CD4-positive, alpha-beta T cell treated with Interleukin-1 beta for 1 hour (primary cell): ENCODE measurements at places on chromosomes 5 and 9.

DNA sequence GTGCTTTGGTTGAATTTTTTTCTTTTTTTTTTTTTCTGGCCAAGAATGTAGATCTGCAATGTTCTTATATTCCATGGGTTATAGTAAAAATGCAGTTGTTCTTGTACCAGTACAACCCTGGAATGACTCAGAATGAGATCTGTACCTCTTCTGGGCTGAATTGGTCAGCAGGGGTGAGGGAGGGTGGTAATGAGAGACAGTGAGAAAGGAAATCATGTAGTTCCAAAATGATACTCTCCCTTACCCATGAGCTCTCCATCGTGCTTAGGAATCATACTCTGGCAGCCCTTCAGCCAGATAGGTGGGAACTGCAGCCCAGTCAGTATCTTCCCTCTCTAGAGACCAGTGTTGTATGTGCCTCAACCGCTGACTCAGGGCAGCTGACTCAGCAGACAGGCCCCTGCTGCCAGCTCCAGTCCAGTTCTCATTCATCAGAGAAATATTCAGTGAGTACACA, 2.1 kb upstream of the GLIS3 start:
- no peak for DNase-seq

DNA sequence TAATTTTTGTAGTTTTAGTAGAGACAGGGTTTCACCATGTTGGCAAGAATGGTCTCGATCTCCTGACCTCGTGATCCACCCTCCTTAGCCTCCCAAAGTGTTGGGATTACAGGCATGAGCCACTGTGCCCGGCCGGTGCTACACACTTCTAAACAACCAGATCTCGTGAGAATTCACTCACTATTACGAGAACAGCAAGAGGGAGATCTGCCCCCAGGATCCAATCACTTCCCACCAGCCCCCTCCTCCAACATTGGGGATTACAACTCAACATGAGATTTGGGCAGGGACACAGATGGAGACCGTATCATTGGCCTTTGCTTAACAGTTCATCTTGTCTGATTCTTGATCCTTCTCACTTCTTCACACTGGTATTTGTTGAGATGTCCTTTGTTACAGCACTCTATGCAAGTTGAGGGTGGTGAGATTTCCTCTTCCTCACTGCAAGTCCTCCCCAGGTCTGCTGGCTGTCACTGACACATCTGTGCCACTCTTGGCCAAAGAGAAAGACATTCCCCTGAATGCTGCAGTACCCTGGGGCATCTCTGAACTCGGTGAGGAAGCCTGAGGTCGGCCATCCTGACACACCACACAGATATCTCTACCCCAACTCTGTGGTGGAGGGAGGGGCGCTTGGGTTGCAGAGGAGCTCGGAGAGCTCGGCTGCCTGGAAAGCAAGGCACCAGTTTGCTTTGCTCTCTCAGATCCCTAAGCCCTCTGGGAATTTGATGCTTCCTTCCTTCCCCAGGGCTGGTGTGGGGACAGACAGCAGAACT, 4.2 kb upstream of the SUB1 start:
- DNase-seq = no peak

DNA sequence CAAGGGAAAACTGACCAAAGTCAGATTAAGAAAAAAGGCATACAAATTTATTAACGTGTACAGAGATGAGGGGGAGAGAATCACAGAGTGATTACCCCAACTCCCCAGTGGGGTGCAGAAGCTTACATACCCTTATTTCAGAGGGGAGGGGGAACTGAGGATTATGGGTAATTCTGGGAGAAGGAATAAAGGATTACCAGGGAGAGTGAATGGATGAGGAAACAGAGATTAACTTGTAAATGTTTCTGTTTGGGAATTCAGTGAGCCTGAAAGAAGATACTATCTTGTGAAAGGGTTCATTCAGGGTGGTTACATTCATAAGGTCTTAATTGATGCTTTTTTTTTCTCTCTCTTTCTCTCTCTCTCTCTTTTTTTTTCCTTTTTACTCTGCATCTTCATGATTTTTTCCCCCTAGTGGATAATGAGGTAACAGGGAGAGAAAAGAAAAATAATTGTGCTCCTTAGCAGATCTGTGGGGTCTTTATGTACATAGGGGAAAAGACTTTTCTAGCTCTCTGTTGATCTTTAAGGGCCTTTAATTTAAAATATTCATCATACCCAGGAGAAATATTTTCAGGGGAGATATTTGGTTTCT, 49.4 kb downstream of the TARS1 start:
- no peak for DNase-seq

- peak; percentile 78 for DNase-seq
Measured at GRCh38 chr9:107637421-107638420, 148.2 kb upstream of the KLF4 start.

DNA sequence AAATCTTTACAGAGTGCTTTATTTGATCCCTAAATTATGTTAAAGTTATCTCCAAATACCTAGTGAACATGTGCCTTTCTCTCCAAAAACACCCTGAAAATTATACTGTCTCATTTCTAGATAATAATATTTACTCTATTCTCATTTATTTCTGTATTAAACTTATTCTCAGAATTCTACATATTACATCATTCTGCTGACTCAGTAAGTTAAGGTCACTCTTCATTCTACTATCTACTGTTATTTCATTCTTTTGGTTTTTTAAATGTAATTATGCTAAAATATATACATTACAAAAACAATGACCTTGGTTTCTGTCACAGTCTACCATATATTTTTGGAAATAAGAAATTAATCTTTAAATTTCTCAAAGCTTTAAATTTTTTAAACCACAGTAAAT, 96.2 kb downstream of the RICTOR start:
- no peak for DNase-seq

DNA sequence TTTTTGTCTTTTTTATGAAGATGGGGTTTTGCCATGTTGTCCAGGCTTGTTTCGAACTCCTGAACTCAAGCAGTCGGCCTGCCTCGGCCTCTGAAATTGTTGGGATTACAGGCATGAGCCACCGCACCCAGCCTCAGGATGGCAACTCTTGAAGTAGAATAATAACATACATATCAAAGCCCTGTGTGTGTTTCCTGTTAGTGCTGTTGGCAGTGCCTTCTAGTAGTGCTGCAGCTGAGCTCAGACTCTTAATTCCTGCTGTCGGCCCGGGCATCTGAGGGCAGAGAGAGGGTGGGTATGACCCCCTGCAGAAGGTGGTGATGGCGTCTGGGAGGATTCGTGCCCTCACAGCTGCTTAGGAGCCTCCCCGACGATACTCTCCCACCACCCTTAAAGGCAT, 227.2 kb downstream of the PDZD2 start:
- no peak for DNase-seq

DNA sequence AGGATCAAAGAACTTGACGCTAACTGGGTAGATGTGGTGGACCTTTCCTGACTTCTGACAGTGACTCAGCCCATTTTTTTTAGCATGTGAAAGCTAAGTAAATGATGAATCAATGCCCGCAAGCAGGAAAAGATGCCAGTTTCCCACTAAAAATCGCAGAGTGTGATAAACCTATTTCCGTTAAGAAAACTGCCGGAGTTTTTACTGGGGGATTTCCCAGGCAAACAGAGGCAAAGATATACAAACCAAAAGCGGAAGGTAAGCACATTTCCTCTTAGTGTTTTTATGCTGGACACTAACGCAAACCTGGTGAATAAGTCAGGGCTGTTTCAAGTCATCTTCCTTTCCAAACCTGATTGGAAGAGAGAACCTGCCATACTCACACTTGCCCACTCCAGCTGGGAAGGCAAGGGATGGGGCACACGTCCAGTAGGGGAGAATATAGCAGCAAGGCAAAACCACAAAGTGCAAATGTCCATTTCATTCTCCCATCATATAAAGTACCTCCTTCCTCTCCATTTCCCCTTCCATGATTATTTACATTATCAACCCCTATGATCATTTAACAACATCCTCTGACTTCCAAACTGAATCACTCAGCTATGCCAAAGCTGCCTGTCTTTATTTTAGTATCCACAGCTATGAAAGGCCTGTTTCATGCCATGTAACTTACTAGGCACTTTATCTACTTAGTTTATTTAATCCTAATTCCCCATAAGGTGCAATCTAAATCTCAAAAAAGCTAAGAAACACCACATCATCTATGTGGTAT, 349.7 kb upstream of the RFX3 start:
- no peak for DNase-seq

DNA sequence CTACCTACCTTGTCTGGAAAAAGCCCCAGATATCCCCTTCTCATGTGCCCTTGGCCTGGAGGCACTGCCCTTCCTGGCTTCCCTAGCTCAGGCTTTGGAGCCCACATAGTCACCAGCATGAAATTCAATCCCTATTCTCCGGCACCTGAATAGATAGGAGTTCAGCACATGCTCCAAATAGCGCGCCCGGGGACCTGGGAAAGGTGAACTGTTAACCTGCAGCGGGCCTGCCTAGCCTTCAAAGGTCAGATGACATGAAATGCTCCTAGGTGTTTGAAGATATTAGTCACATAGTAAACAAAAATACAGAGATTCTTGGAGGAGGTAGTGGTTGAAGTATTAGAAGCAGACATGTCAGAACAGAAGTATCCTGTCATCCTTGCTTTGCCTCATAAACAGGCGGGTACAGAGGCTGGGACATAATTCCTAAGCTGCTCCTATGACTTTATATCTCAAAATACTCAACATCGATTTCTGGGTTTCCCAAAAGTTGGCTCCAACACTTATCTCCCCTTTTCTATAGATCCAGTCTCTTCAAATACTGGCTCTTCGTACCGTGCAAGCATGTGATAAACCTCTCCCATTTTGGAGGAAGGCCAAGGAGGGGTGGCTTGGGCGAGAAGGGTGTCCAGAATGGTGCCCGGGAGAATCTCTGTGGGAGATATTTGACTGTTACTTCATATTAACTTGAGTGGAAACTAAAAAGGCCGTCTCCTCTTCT, 88.0 kb upstream of the ANKH start:
- DNase-seq = no peak

GRCh38 chr5:144742361-144742760, 571.7 kb downstream of the KCTD16 start:
- no peak for DNase-seq

- DNase-seq = no peak
Measured at GRCh38 chr5:30343707-30344106, 849.8 kb upstream of the CDH6 start.

GRCh38 chr5:1916041-1917001, 33.6 kb upstream of the IRX4 start:
- no peak for DNase-seq

GRCh38 chr9:120184266-120184665, 395.7 kb downstream of the CDK5RAP2 start:
- no peak for DNase-seq

DNA sequence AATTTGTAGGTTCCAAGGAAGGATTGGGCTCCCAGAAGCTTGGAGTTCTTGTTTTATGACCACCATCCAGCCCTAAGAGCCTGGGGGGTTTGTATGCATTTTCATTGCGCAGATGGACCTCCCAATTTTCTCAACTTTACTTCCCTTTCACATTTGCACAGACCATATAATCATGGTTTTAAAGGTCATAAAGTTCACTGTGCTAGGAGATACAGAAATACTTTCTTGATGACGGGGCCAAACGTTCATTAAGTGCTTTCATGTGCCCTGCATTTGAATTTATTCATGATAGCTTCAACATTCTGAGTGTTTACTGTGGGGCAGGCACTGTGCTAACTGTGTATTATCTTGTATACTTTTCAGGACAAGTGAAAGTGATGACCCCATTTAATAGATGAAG, 51.5 kb downstream of the WWC1 start:
- no peak for DNase-seq

GRCh38 chr5:87141544-87141943, 126.1 kb upstream of the RASA1 start:
- DNase-seq = no peak

DNA sequence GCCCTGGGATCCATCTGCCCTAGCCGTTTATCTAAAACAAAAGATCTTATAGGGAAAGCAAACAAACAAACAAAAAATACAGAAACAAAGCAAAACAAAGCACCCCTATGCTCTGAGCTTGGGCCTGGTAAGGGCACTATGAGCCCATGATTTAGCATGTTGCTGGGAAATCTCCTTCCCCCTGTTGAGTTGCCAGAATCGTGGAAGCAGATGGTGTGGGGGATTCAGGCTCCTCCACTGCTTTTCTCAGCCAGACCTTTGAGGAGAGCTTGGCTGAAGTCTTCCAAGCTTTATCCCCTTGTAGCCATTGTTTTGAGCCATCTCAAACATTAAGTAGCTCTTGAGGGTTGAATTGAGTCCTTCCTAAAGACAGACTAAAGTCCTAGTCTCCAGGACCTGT, 29.9 kb downstream of the TMC1 start:
- no peak for DNase-seq

DNA sequence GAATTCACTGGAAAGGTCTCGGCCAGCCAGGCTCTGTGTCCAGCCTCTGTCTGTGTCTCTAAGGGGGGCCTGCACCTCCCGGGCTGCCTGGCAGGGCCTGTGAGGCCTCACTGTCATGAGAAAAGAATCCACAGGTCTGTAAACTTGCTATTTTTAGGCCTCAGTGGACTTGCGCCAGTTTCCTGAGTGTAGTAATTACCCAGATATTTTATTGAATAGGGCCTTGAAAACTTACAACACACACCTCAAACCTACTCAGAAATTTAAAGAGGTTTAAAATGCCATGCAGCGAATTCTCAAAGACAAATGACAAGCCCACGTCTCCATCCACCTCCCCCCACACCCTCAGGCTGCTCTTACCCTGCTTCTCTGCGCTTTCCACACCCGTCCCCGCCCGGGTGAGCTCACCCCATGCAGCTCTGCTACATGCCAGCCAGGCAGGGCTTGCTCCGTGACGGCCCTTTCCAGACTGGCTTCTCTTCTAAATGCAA, 8.8 kb upstream of the TENT4A start:
- no peak for DNase-seq

GRCh38 chr5:20368571-20369517, 380.8 kb upstream of the CDH18 start:
- DNase-seq = no peak

GRCh38 chr5:55713871-55714270, 1.7 kb upstream of the SLC38A9 start:
- no peak for DNase-seq

DNA sequence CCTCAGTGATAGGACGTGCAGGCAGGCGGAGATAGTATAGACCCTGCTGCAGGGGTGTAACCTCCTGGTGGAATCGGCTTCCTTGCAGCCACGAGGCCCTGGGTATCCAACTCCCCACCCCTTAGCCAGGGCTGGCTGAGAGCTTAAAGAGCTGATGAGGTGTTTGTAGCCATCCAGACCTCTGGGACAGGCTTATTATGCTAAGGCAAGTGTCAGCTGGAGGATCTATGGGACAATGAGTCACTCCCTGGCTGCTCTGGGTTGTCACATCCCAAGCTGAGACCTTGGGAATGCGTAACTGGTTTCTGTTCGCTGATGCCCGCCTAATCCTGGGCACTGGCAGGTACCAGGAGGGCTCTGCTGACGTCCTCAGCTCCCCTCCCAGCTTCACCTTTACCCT, 38.9 kb downstream of the DAB2IP start:
- no peak for DNase-seq

GRCh38 chr5:17257705-17258273, 40.4 kb downstream of the BASP1 start:
- no peak for DNase-seq

GRCh38 chr9:91155181-91155580, 206.5 kb downstream of the AUH start:
- DNase-seq = no peak

DNA sequence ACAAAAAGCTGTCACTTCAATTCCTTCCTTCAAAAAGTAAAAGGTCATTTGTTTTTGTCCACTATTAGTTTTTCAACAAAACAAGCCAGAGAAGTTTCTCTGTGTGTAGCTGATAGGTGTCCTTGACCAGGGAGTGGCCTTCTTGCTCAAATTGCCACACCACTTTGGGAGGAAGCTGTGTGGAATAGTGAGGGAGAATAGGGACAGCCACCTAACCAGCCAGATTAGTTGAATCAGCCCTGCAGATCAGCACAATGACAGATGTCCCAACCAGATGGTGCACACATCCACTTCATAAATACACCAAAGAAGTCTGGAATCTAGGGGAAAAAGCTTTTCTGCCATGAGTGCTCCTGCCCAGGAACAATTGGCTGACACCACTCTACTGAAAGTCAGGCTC, 37.2 kb downstream of the NREP start:
- no peak for DNase-seq
